ENCODE measurements at places on chromosomes 16 and 17. TPM values are rescaled to one million over a fixed set of nuclear protein-coding genes. Genes with fewer than 3 reads are reported as not detected.

DNA sequence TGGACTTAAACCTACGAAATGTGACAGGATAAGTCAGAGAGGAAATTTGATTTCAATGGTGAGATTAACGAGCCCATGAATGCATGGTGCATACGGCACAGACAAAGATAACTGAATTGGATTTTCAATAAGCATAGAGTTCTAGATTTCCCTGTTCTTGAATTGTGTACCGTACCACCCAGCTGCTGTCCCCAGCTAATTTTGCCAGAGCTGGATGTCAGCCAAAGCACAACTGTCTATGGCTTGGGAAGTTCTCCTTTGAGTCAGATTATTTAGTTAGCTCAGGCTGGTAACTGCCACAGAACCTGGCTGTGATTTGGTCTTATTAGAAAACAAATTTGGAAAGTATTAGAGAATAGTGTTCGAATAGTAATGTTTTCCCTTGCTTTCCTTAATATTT lies 143.1 kb downstream of the CDH13 start:
- H3K36me3 ChIP-seq, result no peaks in the 10 kb centered on the region
- no peak for DNase-seq
- H3K27me3 ChIP-seq, result peaks cover 10% of the 10 kb centered on the region
- H3K4me3 ChIP-seq, result no peak overlapping the region

DNA sequence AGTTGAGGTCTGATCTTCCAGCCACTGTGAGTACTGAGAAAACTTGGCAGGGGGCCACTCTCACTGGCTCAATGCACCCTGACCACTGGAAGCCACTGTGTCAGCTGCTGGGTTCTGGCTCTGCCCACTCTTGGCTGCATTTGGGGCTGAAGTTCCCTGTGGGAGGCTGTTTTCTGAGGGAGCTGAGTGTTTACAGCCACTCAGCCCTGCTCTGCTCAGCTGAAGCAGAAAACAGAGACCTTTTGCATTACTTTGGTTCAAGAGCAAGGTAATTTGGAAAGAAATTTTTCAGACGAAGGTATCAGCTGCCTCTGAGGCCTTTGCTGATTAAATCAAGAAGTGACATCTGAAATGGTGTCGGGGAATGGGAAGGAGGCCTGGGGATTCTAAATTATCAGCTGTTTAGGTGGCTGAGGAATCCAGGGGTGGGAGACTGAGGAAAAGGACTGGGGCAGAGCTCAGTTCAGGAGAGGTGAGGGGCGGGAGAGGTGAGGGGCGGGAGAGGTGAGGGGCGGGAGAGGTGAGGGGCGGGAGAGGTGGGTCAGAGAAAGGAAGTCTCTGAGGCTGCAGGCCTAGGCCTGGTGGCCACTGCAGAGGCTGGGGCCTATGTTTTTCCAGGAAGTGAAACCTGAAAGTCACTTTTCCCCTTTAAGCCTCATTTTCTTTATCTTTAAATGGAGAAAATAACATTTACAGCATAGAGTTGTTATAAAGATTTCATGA lies at the start of gene ACSM5:
ACSM5 (plus strand) TSS at position 137 of the 723 bp plus-strand sequence. CDS start 1,951 bp downstream, outside the sequence.
- no peak within 1 kb of the TSS for H3K4me3 ChIP-seq
- no peaks in the 10 kb centered on the region for H3K36me3 ChIP-seq
- no peak for DNase-seq
- H3K4me1 ChIP-seq, result peaks cover 10% of the 10 kb centered on the region
- peak within 1 kb of the TSS; percentile 84 for H3K27ac ChIP-seq

DNA sequence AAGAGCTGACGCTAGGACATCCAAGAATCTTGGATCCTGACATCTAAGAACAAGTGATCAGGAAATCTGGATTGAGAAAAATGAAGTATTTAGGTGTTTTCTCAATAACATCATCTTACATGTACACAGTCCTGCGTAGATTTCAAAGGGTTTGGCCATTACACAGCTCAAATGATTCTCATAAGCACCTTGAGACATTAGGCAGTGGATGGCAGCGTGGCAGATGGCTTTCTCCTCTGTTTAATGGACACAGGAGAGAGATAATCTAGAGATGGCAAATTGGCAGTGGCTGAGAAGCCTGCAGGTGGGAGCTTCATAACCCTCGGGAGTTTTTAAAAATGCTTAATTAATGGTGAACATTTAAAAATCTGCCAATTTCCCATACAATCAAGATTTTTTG lies 137.5 kb downstream of the ZFHX3 start:
- H3K4me1 ChIP-seq, result peaks cover 11% of the 10 kb centered on the region
- H3K27ac ChIP-seq, result no peak overlapping the region
- no peaks in the 10 kb centered on the region for H3K27me3 ChIP-seq
- no peak for DNase-seq
- no peaks in the 10 kb centered on the region for H3K36me3 ChIP-seq

DNA sequence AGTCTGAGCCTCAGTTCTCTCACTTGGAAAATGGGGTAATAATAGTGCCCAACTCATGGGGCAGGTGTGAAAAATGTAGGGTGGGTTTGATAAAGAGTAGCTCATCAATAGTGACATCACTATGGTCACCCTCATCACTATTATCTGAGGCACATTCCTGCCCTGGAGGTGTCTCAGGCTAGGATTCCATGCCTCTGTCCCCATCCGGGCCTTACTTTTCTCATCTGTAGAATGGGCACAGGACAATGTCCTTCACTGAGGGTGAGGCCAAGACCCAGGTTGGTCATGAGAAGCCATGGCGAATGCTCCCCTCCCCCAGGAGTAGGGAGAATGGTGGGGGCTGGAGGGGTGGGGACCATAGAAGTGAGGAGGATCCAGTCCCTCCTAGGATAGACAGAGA lies 30.5 kb downstream of the MYO15A start:
- no peaks in the 10 kb centered on the region for H3K36me3 ChIP-seq
- no peak overlapping the region for H3K4me3 ChIP-seq
- H3K27me3 ChIP-seq, result peaks cover 11% of the 10 kb centered on the region
- peaks cover 4% of the 10 kb centered on the region for H3K4me1 ChIP-seq
- H3K27ac ChIP-seq, result no peak overlapping the region

DNA sequence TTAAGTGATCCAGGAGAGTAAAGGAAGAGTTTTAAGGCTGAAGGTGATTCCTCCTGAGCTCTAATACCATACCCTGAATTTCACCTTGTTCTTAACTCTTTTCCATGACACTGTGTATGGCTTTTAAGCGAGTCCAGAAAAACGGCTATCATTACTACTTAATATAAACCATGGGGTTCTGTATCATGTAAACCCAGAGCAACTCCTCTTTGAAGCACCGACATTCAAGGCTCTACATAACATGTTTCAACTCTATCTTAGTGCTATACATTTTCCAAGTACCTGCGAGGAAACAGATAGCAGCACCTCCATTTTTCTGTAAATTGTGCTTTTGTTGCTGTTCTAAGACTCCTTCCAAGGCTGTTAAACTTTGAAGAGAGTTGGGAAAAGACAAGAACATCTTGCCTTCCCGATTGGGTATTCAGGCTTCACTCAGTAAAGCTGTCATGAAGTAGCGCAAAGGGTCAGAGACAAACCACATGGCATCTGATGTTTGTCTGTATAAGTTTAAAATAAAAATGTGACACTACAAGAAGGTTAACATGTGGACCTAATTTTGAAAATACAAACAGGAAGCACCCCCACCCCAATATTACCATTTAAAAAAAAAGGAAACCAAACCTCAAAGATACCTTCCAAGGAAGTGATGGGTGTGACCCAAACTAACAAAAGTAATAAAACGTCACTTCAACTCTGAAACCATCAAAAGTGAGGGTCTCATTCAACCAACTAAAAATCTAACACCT lies 3.9 kb downstream of the STAT5B start:
- H3K27me3 ChIP-seq, result no peaks in the 10 kb centered on the region

C1QL1 gene
- total RNA-seq, result not detected

MYO15B gene
- 207 TPM for total RNA-seq

Data from activated B cell treated with CpG ODN at 0.5 μM for 24 hours (primary cell).